ENCODE measurements at places on chromosomes 6 and 20.

- no peak for DNase-seq
Observed at GRCh38 chr6:136438441-136438840, 111.8 kb downstream of the MAP7 start.

DNA sequence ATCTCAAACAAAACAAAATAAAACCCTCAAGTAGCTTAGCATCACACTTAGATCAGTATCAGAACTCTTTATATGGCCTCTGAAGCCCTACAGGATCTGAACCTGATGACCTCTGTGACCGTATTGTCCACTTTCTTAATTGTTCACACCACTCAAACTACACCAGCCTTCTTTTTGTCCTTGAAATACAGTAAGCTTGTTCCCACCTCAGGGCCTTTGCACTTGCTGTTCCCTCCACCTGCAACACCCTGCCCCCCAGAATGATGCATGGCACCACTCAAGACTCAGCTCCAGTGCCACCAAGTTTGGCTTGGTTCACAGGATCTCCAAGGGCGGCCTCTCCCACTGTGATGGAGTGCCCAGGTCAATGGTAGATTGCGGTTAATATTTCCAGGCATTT lies 25.7 kb downstream of the CPNE5 start:
- DNase-seq: no peak

DNA sequence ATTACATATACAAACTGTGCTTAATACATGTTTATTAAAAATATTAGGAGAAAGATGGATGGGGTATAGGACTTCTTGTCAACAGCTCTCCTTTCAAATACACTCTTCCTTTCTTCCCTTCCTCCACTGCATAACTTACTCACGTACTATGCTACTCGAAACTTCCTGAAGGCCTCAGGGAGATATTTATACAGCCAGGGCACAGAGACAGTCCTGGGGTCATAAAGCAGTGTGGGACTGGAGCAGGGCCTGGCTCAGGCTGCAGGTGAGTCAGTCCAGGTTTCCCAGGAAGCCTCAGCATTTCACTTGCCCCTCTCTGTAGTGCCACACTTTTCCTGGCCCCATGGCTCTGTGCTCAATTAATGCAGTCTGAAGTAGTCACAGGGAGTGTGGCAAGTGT lies 157.0 kb downstream of the UBE3D start:
- DNase-seq: no peak

- no peak for DNase-seq
Observed at GRCh38 chr20:59657459-59658046, 53.2 kb downstream of the PHACTR3 start.

- no peak for DNase-seq
Observed at GRCh38 chr6:94955156-94955555, 622.2 kb upstream of the MANEA start.

- peak; percentile 69 for DNase-seq
Observed at GRCh38 chr6:2853769-2854395, 12.2 kb upstream of the SERPINB1 start.

DNA sequence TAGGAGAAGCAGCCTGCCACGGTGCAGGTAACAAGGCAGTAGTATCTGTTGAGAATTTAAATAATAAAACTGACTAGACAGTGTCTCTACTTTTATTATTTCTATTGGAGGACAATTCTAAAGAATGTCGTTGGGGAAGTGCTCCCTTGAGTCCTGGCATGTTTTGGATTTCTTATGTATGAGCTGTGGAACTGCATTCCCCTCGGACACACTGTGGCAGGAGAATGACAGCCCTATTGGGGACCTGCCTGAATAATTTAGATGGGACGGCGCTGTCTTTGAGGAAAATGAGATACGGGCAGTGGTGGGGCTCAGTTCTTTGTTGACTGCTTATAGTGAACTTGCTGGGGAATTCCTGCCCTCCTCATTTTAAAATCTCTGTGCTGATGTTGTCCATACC lies 2.4 kb upstream of the SCP2D1 start:
- no peak for DNase-seq

DNA sequence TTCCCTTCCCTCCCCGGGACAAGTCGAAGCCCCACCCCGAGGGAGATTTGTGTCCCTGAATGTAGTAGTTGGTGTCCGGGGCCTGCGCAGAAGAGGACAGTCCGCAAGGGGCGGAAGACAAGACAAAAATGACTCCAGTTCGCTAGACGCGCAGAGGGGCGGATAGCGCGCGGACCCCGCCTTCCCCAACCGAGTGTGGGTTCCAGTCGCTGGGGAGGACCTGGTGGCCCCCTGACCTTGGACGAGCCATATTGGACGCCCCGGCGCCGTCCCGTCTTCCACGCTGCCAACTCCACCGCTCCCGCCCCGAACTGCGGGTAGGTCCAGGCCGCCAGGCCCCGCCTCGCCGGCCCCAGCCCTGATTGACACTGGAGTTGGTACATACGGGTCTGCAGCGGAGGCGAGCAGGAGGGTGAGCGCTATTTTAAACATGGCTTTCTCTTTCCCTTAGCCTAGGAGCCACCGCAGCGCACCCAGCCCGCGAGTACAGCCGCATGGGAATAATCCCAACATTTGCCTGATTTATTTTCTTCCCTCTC lies 802 bp downstream of the HMGN3 start:
- DNase-seq: peak; percentile 26

GRCh38 chr6:5174756-5175549 lies 85.8 kb downstream of the LYRM4 start:
- DNase-seq: no peak
